ENCODE measurements at places on chromosomes 11 and 22.

DNA sequence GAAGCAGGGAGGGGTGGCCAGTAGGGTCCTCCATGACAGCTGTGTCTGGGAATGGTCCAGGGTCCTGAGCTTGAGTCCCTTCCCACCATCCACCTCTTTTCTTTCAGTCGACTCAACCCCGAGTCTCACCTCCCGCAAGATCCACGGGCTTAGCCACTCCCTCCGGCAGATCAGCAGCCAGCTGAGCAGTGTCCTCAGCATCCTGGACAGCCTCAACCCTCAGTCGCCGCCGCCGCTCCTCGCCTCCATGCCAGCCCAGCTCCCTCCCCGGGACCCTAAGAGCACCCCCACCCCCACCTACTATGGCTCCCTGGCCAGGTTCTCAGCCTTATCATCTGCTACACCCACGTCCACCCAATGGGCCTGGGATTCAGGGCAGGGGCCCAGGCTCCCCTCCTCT is 81.9 kb downstream of the CEP164 start:
- no peak for DNase-seq

DNA sequence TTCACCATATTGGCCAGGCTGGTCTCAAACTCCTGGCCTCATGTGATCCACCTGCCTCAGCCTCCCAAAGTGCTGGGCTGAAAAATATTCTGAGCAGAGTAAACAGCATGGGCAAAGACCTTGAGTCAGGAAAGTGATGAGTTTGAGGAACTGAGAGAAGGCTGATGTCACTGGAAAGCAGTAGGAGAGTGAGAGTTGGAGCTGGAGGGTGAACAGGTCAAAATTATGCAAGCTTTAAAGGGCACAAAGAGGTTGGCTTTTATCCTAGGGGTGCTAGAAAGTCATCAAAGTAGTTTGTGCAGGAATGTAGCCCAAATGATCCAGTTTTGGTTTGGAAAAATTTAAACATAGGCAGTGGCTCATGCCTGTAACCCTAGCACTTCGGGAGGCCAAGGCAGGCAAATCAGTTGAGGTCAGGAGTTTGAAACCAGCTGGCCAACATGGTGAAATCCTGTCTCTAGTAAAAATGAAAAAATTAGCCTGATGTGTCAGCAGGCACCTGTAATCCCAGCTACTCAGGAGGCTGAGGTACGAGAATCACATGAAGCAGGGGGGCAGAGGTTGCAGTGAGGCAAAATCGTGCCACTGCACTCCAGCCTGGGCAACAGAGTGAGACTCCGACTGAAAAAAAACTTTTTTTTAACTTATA is 44.7 kb upstream of the CXCR5 start:
- no peak for DNase-seq

DNA sequence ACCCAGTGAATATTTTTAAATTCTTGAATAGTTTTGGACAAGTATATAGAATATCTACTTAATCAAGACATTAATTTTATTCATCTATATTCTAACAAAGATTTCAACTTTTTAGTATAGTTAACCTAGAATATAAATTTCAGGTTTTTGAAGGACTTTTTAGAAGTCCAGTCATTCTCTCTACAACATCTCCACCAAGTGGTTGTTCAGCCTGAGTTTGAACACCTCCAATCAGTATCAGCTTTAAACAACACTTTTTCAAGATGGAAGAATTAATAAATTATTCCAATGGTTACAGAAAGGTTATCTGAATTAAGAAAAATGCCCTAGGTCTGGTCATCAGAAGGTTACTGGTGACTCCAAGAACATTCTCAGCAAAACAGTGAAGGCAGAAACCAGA is 31.8 kb downstream of the EIF3M start:
- no peak for DNase-seq

GRCh38 chr22:39462443-39463221 is 5.8 kb downstream of the MGAT3 start:
- DNase-seq: no peak

- DNase-seq: no peak
These were observed 80.7 kb downstream of the GGT1 start for GRCh38 chr22:24683691-24684090.

GRCh38 chr11:74135127-74135840 is 35.5 kb downstream of the C2CD3 start:
- DNase-seq: no peak

GRCh38 chr11:3204141-3205015 is 14.2 kb downstream of the MRGPRG start:
- DNase-seq: no peak

- DNase-seq: no peak
These were observed 184.9 kb downstream of the MAML2 start for GRCh38 chr11:96158126-96158525.

GRCh38 chr11:10561043-10561818 is 7.2 kb downstream of the LYVE1 start:
- no peak for DNase-seq

DNA sequence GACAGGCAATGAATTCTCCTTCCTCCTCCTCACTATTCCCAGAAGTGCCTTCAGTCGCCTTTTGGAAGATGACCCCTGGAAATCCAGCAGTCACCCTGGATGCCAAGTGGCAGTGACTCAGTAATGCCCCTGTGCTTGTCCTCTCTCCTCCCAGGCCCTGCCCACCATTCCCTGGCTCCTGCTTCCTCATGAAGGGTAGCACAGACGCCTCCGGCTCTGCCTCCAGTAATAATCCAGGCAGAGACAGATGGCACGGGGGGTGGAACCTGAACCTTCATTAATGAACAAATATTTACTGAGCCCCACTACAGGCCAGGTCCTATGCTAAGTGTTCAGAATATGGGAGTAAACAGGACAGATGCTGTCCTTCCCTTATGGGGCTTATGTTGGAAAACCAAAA is 23.2 kb downstream of the SYT13 start:
- no peak for DNase-seq

DNA sequence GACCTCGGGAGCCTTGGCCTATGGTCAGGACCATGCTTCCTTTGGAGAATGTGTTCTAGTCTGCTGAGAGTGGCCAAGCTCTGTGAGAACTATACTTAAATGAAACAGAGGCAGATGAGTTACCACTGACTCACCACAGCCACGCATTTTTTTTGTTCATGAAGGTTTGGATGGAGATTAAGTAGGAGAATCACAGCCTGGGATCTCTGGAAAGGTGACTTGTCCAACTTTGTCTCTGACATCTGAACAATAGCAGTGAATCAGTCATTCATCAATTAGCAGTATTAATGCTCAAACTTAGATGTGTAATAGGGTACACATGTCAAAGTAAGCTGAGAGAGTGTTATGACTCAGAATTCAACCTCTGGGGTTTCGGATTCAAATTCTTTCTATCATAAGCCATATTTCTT is 100.7 kb upstream of the ANO3 start:
- DNase-seq: no peak

DNA sequence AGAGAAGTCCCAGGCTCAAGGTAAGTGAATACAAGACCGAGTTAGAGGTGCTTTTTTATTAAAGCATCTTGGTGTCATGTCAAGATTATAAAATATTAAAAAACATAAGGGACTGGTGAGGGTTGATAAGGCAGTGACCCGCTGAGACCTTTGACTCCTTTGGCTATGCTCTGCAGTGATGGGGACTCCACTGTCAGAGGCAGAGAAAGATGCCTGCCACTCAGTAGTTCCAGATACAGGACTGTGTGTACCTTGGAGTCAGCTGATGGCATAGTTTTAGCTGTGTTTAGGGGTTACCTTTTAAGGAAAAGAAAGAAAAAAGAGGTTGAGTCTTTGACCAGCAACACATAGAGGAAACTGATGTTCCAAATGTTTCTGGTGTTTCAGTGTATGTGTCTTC is 40.8 kb downstream of the SHISA8 start:
- no peak for DNase-seq

- DNase-seq: no peak
These were observed 95.4 kb downstream of the TBC1D22A start for GRCh38 chr22:46857885-46858143.
